Endodermal cell (in vitro differentiated cells): ENCODE measurements at places on chromosomes 11 and 22.

- DNase-seq, result no peak
Observed at GRCh38 chr11:67434395-67434881, 3.0 kb downstream of the PTPRCAP start.

GRCh38 chr22:19176732-19177131, 1.8 kb downstream of the SLC25A1 start:
- peak; percentile 55 for DNase-seq

DNA sequence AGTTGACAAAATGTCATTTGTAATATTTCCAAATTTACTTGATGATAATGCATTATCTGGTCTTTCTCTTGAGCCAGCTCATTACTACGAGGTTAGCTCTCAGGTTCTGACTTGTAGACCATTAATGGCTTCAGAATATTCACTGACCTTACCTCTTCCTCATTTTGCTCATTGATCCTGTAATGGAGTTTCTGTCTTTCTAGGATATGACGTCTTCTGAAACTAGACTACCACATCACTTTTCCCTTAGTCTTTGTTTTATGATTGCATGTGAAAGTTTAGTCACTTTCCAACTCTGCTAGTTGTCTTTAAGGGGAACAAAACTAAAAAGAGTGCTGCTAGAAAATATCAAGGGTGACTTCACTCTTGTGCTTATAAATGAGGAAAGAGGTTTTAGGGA, 697.6 kb downstream of the JRKL start:
- no peak for DNase-seq

- peak; percentile 98 for DNase-seq
Observed at GRCh38 chr11:65900125-65900898, at the start of gene FOSL1. FOSL1 (minus strand) TSS chr11:65900388; CDS start chr11:65900339, 49 bp downstream.

- DNase-seq, result no peak
Observed at GRCh38 chr11:61341706-61342105, 8.7 kb downstream of the TKFC start.

GRCh38 chr22:44086271-44087088, 62.4 kb downstream of the PARVB start:
- no peak for DNase-seq

DNA sequence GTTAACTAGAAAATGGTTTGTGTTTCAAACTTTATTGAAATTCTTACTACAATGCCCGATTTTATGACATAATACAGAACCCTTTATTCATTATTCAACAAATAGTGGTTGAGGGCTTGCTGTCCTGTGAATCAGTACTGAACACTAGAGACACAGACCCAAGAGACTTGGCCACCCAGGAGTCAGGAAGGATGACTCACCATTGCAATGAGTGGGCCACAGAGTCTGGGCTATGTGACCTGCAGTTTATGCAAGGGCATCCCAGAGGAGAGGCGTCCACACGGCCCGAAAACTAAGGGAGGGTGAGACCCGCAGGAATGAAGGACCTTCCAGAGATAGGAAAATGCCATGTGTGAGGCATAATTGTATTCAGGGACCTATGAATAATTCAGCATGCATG, 143.8 kb upstream of the DDI1 start:
- peak; percentile 56 for DNase-seq

GRCh38 chr11:76436020-76436419, 8.8 kb upstream of the EMSY start:
- DNase-seq, result no peak

DNA sequence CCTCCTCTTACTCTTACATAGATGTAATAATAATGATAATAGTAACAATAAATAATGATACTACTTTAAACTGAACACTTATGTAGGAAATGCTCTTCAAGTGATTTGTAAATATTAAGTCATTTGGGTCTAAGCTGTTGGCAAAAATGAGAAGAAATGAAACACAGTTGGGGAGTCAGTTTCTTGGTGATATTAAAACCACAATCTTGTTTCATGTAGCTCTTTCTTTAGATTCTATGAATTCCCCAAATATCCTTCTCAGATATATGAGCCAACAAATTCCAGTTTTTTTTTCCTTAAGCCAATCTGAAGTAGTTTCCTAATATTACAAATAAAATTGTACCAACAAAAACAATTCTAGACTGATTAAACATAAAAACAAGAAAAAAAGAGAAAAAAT, 1115.6 kb upstream of the CNTN5 start:
- DNase-seq, result no peak

- no peak for DNase-seq
Observed at GRCh38 chr11:100098560-100098959, 588.5 kb upstream of the ARHGAP42 start.

DNA sequence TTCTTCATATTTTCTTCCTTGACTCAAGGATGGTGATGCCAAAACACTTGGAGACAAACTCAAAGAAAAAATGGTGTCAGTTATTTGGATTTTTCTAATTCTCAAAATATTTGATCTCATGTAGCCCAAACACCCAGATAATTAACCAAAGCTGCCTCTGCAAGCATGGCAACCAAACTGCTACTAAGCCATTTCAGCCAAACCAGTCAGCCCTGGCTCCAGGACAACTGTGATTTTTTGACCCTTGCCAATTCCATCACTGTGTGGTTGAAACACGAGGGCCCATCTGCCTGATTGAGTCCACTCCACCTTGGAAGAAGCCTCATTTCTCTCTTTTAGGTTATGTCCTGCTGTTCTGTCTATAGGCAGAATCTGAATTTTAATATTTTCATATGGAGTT, 277.4 kb downstream of the BLID start:
- no peak for DNase-seq

DNA sequence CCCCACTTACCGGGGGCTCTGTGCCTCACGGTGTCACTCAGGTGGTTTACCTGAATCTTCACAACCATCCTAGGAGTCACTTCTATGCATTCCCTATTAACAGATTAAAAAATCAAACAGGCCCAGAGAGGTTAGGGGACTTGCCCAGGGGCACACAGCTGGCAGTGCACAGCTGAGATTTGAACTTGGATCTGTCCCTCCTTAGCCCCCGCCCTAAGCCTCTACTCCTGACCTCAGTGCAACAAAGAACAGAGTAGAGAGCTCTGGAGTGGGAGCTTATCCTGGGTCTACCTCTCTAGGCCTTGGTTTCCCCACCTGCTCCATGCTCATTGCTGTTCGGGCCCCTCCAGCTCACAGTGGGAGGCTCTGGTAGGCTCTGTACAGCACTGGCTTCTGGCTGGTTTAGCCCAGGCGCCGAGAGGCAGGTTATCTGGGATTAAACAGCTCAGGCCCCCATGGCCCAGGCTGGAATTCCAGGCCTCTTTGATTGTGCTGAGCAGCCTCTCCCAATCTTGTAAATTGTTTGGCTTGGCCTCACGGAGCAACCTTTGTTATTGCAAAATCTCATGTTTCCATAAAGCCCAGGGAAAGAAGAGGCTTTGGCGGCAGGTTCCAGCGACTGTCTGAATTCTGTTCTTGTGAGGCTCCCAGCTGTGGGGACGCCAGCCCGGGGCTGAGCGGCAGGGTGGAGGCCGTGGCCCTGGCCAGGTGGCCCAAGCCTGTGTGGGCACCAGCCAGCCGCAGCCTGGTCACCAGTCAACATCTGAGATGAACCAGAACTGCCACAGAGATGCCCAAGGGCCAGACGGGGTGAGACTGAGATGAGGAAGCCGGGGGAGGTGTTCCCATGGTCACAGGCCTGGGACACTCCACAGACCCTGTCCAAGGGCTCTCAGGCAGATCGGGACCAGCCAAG, 28.9 kb upstream of the SHISAL1 start:
- peak; percentile 68 for DNase-seq

GRCh38 chr11:16167706-16168487, 188.4 kb downstream of the SOX6 start:
- no peak for DNase-seq
